ENCODE measurements at places on chromosomes 5 and 9.

DNA sequence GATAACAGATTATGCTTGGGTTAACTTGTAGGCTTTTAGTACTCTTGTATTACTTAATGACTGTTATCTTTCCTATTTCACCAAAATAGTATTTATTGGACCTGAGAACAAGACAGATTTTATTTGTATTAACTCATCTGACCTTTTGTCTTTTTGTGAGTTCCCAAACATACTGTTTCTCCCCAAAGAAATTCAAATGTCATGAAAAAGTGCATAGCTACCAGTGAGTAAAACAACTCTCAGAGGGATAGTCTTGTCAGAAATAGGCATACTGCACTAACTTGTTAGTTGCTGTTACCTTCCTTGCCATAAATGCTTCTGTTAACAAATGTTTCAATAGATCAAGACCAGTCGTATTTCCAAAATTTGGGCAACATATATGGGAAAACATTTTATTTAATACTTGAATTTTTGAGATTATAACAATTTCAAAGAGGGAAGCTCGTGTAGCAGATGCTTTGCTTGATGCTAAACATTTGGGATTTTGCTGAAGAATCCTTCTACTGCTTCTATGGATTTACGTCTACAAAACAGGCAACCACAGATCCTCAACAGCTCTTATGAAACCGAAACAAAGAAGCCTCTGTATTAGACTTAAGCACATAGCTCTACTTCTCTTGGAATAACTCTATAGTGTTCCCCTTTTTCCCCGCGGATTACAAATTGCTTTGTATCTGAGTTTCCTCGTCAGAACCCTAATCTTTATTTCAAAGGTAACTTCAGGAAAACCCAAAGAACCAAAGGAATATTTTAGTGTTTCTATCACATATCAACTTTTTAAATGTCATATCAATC lies 248.8 kb downstream of the MCTP1 start:
- DNase-seq: no peak

- no peak for DNase-seq
Observed at GRCh38 chr5:53265043-53265442, 155.5 kb upstream of the MOCS2 start.

DNA sequence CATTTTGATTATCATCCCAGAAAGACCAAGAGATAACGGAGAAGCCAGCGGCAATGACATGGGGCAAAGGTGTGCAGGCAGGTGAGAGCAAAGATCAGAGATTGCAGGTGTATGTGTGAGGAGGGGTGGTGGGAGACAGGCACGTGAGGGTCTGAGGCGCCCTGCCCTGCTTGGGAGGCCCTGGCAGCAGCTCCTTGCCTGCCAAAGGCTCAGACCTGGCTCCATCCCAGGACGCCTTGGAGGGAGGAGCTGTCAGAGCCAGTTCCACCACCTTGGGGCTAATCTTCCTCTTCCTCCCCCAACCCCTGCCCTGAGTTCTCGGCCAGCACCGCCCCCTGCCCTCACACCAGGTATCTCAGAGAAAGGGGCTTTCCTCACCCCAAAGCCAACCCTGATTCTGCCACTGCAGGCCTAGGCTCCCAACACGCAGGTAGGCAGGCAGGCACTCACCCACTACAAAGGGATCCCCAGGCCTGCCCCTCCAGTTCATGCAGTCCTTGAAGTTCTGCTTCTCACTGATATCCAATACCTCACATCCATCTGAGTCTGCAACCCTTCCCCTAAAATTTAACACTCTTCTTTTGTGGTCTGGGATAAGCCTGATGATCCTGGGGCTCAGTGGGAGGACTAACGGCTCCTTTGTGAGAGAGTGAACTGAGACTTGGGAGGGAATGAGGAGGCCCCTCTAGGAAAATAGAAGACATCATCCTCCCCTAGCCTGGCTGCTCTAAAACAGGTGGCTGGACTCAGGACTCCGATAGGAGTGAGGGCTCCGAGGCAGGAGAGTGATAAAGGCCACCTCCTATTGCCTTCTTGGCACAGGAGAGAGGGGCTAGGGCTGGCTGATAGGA lies 1.8 kb downstream of the AQP3 start:
- no peak for DNase-seq

DNA sequence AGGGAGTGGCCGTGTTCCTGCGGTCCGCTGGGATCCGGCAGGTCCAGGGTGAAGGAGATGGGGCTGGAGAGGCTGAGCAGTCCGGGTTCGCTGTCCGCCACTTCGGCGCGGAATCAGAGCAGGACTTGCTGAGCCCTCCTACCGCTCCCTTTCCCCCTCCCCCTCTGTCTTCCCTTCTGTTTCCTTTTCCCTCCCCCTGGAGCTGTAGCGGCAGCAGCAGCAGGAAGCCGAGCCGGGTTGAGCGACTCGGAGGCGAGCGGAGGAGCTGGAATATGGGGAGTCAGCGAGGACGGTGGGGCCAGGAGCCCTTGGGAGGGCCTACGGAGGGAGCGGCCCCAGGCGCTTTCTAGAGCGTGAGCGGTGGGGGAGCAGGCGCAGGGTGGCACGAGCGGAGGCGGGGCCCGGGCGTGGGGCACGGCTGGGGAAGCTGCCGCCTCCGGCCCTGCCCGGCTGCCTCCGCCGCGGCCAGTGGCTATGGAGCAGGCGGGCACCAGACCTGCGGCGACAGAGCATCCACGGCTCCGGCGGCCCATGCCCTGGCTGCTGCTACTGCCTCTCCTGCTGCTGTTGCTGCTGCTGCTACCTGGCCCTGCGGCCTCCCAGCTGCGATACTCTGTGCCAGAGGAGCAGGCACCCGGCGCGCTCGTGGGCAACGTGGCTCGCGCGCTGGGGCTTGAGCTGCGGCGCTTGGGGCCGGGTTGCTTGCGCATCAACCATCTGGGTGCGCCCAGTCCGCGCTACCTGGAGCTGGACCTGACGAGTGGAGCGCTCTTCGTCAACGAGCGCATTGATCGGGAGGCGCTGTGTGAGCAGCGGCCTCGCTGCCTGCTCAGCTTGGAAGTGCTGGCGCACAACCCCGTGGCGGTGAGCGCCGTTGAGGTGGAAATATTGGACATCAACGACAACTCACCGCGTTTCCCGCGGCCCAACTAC lies at the start of gene PCDHAC2:
Gene PCDHAC2, plus strand, starts transcription at position 184 of the 933 bp plus-strand sequence. Its CDS starts 291 bp downstream, at position 475.
- DNase-seq: no peak

DNA sequence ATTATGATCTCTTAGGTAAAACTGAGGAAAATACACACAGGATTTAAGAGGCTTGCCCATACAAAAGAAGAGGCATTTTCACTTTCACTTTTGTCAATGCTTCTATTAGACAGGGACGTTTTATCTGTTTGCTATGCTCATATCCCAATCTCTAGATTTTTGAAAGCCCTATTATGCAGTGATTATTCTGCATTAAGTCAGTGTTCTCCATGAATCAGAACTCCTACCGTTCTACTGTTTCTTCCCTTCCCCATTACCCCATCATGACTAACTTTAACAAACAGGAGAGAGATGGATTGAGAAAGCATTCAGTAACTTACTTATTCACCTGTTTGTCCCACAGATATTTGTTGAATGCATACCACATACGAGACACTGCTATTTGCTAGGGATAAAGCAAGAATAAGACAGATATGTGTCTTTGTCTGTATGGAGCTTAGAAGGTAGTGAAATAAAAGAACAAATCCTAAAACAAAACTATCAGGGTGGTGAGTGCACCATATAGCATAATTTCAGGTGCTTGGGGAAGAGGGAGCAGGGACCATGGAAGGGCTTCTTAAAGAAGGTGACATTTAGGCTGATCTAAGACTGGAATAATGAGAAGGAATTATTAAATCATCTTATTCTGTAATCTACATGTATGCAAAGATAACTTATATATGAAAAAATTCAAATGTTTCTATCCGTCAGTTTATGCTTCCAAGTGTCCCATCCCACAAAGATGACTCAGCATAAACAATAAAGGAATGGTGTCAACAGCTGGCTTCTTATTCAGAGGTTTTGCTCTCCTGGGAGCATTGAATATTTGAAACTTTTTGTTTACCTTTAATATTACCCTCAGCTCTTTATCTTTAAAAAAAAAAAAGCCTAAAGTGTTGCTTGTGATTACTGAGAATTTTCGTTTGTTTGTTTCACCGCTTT lies 328.1 kb downstream of the HINT1 start:
- DNase-seq: no peak

GRCh38 chr5:22036061-22036460 lies 817.1 kb downstream of the CDH12 start:
- no peak for DNase-seq

DNA sequence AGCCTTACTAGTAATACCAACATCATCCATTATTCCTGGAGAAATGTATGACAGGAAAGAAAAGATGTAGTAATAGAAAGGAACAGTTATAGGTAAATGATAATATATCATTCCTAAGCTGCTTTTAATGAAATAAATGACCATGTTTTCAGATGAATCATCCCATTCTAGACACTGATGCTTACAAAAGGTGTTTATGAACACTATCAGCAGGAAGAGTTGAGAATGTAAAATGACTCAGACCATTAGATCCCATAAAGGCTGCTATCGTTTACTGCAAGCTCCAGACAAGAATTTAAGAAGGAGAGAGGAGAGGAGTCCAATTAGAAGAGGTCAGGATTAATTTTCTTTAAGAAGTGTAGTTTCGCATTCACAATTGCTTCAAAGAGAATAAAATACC lies 1033.5 kb downstream of the EFNA5 start:
- no peak for DNase-seq

- no peak for DNase-seq
Observed at GRCh38 chr5:3593771-3594509, 1.7 kb upstream of the IRX1 start.

GRCh38 chr5:16735101-16736060 lies 118.6 kb upstream of the RETREG1 start:
- no peak for DNase-seq

Measured in activated naive CD8-positive, alpha-beta T cell treated with anti-CD3 and anti-CD28 coated beads, Interleukin-2, amount 50 U/mL, for 16 hours (primary cell).